PC-3 (cell line): ENCODE measurements at places on chromosomes 6 and 20. TPM values are rescaled to one million over a fixed set of nuclear protein-coding genes. Genes with fewer than 3 reads are reported as not detected.
A peak's percentile ranks its signal among the peaks of the same experiment; 100 is the strongest.

The MAFB gene
- total RNA-seq, result 0.04 TPM in 1 of 2 replicates, not detected in the other

The ACTL10 gene
- total RNA-seq, result 1.6 and 2.8 TPM in 2 replicates

The FUT9 gene
- 0.04 TPM in 1 of 2 replicates, not detected in the other for total RNA-seq

The ZNF318 gene
- total RNA-seq, result 8.2 and 8.9 TPM in 2 replicates

The WFDC12 gene
- total RNA-seq, result not detected in 2 replicates

DNA sequence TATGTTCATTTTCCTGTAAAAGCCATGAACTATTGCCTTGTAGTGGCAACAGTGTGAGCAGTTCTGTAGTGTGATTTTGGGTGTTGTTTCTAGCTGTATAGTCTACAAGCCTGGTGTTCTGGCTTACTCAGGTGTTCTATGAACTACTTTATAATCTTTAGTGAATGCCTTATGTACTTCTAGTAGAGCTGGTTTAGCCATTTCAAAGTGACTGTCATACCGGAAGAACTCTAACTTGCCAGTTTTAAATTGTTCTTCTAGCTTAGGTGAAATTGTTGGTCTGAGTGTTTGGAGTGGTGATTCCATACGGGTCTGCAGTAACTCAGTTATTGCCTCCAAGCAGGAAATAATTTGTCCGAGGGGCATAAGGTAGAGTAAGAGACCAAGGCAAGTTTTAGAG lies 150.2 kb upstream of the ZNF184 start:
- peak; percentile 34 for DNase-seq

DNA sequence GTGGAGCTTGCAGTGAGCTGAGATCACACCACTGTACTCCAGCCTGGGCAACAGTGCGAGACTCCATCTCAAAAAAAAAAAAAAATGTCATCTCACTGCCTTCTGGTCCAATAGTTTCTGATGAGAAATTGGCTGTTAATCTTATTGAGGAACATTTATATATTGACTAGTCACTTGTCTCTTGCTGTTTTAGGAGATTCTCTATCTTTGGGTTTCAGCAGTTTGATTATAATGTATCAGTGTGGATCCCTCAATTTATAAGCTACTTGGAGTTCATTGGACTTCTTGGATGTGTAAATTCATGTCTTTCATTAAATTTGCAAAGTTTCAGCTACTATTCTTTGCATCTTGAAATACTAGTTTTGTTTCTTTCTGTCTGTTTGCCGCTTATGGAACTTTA lies 11.2 kb downstream of the ZGPAT start:
- no peak for DNase-seq

DNA sequence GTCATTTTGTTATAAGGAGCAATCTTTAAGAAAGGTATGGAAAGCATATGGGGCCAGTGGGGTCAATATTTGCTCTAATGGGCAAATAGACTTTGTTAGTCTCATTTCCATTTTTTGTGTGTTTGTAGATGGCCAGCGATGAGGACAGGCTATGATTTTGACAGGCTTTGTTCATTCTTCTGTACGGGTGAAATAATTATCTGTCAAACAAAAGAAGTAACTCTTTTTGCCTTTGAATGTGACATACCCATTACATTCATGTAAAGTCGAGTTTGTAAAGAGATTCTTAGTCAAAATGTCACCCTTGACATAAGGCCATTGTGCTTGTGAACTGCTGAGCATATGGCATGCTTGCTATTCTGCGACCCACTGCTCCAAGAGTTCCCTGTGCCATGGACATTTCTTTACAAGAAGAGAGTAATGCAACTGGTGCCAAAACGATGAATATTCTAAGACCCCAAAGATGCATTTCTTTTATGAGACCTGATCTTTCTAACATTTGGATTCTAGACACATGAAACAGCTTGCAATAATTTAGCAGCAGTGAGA lies 38.2 kb upstream of the JAG1 start:
- no peak for DNase-seq

DNA sequence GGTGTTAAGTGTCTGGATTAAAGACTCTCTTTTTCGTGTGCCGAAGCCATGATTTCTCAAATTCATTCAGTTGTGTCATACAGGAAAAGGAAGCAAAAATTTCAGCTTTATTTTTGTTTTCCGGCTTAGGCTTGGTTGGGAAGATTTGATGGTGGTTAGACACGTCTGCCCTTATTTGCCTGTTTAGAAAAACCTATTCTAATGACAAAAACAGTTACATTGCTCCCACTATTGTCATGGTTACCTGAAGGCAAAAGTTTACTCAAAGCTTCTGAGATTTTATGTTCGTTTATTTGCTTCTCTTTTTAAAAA lies 982 bp downstream of the DNAJC5 start:
- peak; percentile 34 for DNase-seq

DNA sequence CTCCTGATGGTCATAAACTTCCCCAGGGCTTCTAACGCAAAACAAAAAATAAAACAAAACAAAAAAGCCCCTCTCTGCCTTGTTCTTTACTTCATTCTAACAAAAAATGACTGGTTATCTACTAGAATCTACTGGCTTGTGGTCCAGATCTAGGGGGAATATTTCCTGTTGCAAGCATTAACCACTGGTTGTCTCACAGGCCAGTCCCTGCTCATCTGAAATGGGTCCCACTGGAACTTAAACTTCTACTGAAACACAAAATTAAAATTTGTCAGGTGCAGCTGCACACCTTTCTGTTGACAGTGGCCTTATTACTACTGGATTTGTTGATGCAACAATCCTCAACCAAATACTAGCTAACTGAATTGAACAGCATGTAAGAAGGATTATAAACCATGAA lies 5.5 kb downstream of the SIRPG start:
- DNase-seq, result no peak

DNA sequence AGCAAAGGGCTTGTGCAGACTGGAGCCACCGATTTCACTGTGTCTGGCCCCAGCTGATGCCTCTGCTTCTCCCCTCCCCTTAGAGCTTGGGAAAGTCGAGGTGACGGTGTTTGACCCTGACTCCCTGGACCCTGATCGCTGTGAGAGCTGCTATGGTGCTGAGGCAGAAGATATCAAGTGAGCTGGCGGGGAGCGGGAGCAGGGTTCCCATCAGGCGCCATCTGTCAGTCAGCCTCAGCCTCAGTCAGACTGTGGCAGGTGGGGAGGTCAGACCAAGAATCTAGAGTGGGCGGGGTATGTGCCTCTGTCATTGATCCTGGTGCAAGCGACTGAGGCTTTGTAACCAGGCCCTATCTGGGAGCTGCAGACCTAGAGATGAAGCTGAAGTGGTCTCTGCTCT lies 5.5 kb downstream of the ERGIC3 start:
- no peak for DNase-seq

- DNase-seq, result no peak
These were observed 75.5 kb upstream of the ELOVL5 start for GRCh38 chr6:53424300-53424699.

DNA sequence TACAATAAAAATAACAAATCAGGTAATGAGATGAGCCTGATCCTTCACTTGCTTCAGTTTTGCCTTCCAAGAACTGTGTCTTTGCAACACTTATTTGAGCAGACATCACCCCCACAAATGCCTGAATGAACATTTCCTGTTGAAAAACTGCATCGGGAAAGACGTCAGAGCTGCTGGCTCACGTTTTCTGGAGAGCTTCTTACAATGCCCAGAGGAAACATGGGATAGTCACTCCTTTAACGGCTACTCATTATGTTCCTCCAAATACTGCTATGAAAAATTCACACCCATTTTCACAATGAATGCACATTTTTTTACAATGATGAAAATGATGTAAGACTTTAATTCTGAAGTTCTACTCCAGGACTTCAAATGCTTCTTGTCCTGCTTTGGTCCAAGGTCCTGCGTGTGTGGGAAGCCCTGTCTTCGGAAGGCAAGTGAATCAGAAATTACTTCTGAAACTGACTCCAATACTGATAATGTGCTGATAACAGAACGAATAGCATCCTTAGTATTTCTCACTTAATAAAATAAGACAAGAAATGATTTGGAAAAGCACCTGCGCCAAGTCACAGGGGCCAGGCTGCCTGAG lies 238.0 kb downstream of the ANKRD60 start:
- DNase-seq, result peak; percentile 41

DNA sequence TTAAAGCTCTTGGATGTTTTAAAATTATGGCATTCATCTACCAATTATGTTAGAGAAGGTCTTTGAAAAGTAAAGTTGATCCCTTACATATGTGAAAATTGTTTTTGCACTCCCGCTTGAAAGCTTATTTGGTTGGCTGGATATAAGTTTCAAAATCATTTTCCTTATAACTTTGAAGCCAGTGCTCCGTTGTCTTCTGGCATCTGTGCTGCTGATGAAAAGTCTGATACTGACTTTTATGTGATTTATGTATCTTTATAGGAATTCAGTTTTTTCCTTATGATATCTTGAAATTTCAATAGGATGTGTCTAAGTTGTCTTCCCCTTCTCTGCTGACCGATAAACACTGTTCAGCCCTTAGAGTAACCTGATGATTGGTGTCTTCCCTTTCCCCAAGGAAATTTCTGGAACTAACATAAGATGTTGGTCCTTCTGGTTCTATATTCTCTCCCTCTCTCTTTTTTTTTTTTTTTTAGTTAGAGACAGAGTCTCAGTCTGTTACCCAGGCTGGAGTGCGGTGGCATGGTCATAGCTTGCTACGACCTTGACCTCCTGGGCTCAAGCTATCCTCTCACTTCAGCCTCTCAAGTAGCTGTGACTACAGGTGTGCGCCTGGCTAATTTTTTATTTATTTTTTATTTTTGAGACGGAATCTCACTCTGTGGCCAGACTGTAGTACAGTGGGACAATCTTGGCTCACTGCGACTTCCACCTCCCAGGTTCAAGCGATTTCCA lies 12.7 kb downstream of the PANK2 start:
- DNase-seq, result no peak

- no peak for DNase-seq
These were observed 5.5 kb downstream of the SFT2D1 start for GRCh38 chr6:166336847-166337246.

DNA sequence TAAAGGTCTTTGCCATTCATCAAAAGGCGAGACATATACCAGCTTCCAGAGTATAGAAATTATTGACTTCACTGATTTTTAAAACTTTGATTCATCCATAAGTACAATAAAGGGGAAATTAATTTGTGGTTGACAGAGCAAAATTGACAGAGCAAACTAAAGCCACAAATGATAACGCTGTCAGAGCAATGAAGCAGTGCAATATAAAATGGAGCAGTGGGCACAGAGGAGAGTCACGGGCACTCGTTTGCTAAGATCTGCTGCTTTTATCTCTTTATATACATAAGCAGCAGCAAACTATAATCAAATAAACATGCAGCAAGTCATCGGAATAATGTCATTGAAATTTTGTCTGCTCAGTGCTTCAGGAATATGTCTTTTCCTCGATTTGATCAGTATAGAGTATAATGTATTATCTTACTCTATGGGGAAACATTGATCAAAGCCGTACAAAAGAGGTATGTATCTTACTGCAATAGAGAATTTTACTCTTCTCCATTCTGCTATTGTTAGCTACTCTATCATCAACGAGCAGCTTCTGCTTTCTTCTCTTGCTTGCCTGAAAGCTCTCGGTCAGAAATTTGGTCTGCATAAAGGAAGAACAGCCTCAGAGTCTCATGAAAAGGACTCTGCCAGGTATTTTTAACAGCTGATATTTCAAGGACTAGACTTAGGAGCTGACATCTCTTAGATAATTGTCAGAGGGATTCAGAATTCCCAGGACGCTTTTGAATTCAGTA lies 546.0 kb upstream of the ARID1B start:
- no peak for DNase-seq

DNA sequence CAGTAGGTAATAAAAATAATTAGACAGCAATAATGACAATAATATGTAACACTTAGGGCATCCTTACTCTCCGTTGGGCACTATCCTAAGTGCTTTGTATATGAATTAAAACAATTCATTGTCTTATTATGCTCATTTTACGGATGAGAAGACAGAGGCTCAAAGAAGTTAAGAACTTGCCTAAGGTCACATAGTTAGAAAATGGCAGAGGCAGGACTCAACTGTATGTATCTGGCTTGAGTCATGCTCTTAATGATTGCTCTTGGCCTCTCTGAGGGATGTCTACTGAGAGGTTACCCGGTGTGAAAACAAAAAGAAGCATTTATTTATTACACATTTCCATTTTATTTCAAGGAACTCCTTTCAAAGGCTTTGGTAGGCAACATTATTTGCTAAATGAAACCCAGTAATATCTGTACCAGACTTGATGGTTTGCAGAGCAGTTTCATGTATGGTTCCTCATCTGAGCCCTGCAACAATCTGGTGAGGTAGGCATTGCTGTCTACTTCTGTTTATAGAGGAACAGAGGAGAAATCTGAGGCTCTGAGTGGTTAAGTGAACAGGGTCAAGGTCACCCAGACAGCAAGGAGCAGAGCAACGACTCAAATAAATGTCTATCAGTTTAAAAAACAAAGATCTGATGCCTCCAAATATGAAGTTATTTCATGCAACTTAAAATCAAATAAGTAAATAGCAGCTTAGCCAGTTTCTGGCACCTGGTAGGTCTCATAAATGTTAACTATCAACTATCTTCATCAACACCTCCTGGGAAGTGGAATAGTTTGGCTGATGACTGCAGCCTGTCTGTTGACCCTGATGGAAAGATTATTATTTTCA lies 4.2 kb upstream of the PARD6B start:
- no peak for DNase-seq

DNA sequence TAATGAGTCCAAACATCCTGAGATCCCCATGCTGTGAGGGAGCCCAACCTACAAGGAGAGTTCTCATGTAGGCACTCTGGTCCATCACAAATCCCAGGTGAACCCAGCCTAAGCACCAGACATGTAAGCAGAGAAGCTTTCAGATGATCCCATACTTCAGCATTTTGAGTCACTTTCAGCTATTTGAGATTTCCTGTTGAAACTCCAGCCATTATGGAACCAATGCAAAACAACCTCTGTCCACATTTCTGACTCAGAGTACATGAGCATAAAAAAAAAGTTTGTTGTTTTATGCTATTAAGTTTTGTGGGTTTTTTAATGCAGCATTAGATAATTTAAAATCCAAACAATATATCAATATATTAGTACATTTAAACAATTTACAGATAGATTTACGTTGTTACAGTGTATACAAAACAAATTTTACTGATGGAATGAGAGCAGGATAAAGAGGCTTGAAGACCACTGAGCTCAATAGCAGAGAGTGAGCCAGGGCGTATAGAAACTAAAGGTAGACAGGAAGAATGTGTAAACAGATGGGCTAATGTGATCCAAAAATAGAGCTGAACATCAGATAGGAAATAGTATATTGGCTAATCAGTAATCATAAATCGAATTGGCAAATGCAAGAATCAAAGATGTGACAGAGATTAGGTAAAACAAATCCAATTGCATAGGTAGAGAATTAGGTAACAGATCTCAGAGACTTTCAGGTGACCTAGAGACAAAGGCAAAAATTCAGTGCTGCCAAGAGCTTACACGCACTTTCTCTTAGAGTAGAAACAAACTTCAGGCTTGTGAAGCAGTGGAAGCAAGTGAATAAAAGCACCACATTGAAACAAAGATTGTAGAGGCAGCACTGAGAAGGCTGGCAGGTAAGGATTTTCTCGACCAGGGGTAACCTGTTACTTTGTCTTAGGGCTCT lies 36.2 kb upstream of the PLCB1 start:
- DNase-seq, result peak; percentile 40
